Cortex of kidney (tissue), 1 donor: ENCODE measurements at places on chromosomes 4 and X.

GRCh38 chr4:5615496-5616075, 92.8 kb downstream of the EVC2 start:
- no peak for DNase-seq

DNA sequence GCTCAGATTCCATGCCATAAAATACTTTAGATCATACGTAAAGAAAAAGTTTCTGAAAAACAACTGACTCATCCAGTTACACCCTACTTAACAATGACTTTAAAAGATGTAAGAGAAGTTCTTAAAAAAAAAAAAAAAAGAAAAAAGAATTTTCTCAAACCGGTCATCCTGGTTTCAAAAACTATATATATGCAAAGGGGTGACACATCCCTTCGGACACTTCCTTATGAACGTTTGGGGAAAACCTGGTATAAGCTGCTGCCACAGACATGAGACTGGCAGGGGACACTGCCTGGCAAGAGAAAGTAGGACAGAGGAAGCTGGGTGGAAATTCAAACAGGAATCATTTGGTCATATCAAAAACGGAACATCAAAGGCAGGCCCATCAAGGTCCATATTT, 81.2 kb upstream of the PRSS48 start:
- no peak for DNase-seq

DNA sequence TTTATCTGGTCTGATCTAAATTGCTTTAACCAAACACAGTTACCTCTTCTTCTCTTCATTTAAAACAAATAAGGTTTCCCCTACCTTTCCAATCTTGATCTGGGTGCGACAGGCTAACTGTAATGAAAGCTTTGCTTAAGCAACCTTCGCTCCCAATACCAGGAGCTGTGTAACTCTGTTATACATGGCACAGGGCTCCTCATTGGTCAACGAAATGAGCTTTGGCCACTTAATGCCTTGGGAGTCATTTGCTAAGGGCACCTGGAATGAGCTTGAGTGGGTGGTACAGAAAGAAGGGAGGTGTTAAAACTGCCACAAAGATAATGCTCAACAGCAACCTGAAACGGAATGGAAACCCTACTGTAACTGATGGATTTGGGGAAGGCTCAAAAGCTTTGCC, 140.5 kb downstream of the CHRNA9 start:
- no peak for DNase-seq

DNA sequence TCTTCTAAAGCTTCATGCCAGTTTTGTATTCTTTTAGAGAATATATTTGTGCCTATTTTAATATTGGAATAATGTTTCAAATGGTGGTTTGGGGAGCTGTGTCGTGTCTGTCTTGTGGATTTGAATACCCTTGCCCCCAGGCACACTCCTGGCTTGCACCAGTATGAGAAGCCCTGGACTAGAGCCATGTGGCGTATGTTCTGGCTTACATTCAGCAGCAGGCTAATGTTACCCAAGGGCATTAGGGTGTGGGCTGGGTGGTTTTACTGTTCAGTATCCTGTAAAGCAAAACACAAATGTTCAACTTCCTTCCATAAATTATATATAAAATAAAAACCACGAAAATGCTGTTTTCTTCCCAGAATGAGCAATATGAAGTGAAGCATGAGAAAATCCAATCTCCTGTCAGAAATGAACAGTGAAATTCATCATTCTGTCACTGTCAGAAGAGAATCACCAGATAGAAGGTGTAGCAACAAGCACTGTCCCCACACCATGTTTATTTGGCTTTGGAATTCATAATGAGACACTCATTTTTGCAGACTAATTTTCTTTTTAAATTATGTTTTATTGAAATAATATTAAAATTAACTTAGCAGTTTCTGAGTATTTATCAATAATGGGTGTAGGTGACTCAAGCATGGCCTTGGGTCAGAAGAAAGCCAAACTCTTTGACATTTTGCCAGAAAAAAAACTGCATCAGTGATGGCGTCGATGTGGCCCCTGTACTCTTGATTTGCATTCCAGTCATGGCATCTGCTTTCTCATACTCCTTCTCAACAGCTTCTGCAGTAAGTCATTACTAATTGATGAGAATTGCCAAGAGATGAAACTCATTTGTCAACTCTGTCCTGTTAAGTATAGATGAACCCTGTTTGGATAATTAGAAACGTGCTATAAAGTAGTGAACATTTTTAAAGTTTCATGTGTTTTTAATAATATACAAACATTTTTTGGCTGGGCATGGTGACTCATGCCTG, 43.8 kb downstream of the WWC2 start:
- no peak for DNase-seq

DNA sequence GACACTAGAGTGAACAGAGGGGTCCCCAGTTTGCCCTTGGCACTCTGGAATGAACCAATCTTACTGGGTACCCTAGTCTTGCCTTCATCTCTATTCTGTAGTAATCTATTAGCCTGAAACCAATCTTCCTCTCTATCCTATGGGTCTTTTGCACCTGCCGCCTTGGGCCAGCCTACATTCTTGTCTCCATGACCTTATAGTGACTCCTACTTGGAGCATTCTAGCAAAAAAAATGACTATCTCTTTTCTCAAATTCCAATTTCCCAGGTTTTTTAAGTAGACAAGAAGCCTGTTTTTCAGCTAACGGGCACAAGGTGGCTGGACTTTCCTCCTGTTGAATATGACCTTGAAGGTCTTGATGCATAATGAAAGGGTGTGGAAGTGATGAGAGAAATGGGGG, 568.7 kb downstream of the TRAM1L1 start:
- DNase-seq = no peak

GRCh38 chrX:318739-319578, at the start of gene GTPBP6:
GTPBP6 (minus strand) TSS chrX:318796; CDS start chrX:318787, 9 bp downstream.
- DNase-seq = no peak

GRCh38 chr4:116736756-116737155, 348.6 kb downstream of the TRAM1L1 start:
- DNase-seq = no peak

DNA sequence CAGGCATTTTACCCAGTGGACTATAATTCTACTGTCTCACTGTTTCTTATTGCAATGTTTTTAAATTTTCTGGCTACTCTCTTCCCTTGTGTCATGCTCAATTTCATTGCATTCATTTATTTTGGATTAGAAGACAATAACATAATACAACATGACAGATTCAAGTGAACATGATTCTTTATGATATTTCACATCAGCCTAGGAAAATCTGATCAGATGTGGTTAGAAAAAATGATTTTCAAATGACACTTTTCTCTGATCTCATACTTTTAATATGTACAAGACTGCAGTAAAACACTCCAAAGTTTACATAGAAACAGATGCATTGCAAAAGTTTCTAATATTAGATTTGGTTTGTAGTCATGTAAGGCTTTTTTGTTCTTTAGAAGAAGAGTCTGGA, 586.0 kb downstream of the ACTRT1 start:
- no peak for DNase-seq

DNA sequence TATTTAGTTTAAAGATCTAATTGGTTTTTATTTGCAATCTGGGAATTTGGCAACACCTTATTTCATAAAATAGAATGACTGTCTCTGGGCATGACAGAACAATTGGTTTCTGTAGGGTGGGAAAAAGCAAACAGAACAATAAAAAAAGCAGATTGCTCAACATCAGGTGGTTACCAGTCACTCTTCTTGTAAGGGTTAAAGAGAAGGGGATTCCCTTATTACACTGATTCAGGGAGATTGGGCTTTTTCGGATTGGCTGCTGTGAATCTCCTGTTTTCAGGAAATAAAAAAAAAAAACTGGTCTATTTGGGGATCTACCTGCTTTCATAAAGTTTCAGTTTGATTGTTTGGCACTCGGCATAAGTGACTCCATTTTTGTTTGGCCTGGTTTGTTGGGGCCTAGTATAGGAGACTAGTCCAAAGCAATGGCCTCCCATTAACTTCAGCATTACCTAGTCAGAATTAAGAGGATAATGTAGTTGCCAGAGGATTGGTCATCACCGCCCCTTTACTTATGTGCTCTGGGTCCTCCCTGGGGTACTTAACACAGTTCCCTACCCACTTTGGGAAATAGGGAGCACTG, 380.5 kb downstream of the IDS start:
- DNase-seq = no peak

DNA sequence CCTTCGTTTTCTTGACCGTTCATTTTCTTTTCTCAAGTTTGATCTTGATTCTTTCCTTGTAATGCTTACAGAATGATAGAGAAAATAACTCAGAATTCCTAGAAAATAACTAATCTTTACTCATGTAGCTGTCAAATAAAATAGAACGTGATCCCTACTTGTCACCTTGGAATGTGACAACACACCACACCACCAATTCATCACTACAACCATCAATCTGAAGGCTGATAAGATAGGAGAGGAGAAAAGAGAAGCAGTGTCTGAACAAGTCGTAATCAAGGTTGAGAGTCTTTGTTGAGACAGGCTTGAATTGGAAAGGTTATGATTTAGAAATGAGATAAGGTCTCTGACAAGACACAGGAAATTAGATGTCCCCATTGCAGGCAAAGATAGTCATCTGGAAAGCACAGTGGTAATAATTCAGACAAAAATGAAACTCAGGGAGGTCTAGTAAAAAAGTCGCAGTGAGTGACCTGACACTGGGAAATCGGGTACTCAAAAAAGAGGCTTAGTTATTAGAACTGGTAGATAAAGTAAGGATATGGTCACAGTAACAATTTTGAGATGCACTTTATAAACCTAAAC, 456.2 kb downstream of the FAT4 start:
- no peak for DNase-seq

DNA sequence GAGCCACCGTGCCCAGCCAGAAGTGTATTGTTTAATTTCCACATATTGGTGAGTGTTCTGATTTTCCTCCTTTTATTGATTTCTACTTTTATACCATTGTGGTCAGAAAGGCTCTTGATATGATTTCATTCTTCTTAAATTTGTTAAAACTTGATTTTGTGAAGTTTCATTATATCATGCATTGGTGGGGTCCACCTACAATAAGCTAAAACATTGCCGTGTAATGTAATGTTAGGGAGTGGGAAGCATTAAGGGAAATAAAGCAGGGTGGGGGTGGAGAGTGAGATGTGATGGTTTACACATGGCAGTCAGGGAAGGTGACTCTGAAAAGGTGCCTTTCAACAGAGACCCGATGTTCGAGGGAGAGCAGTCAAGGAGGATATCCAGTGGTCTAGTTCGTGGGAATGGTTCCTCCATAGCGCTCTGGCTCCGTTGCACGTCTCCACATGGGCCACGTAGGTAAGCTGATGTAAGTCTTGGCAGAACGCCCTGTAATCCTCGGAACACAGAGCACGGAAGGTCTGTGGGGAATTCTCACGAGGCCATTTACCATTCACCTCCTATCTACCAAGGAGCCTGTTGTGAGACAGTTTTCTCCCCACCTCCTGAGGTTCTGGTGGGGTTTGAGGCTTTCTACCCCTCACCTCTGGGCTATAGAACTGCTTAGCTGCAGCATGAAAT, 7.7 kb upstream of the WDR13 start:
- no peak for DNase-seq

DNA sequence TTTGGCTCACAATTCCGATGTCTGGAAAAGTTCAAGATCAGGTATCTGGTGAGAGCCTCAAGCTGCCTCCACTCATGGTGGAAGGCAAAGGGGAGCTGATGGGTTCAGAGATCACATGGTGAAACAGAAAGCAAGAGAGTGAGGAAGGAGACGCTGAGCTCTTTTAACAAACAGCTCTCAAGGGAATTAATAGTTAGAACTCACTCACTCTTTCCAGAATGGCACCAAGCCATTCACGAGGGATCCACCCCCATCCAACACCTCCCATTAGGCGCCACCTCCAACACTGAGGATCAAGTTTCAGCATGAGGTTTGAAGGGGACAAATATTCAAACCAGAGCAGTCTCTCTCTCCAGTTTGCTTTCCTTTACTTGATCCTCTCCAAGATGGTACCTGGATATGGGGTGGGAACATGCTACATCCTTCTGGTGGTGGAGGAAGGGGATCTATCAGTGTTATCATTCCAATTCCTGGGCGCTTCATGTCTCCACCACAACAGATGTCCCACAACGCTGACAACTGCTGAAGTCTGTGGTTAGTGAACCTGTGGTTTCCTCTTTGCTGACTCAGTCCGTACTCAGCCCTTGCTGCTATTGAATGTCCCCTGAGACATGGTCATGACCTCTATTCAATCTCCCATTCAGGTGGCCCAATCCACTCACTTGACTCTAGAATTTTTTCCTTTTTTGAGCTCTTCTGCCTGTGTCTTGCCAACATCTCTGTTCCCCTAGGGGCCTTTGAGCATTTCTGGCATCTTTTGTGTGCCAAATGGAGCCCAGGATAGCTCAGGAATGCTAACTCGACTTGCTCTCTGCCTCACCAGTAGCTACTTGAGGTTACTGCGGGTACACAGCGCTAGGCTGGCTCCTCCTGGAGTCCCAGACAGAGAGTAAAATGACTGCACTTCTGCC, 395.2 kb downstream of the MID1IP1 start:
- no peak for DNase-seq

GRCh38 chr4:13963601-13964000, 336.1 kb upstream of the BOD1L1 start:
- no peak for DNase-seq

- DNase-seq = no peak
Measured at GRCh38 chr4:5114950-5115349, 63.7 kb downstream of the STK32B start.

GRCh38 chrX:150873616-150874015, 24.9 kb downstream of the CD99L2 start:
- no peak for DNase-seq

- DNase-seq = no peak
Measured at GRCh38 chrX:10049236-10049635, 82.1 kb downstream of the CLDN34 start.

- DNase-seq = no peak
Measured at GRCh38 chr4:40251366-40251765, 54.5 kb downstream of the RHOH start.

GRCh38 chr4:163556177-163556576, 61.7 kb downstream of the TMA16 start:
- no peak for DNase-seq

GRCh38 chrX:20454117-20454516, 187.4 kb upstream of the RPS6KA3 start:
- no peak for DNase-seq

GRCh38 chrX:13256603-13257002, 63.2 kb downstream of the ATXN3L start:
- DNase-seq = no peak

- DNase-seq = no peak
Measured at GRCh38 chr4:10656988-10657387, 27.6 kb downstream of the CLNK start.

- DNase-seq = no peak
Measured at GRCh38 chrX:109352066-109352588, 129.8 kb downstream of the GUCY2F start.
